ENCODE measurements at places on chromosomes 11 and 22.

- no peak for DNase-seq
Measured at GRCh38 chr11:112548641-112549040, 288.0 kb upstream of the PLET1 start.

- peak; percentile 67 for DNase-seq
Measured at GRCh38 chr11:64245797-64246620, 734 bp downstream of the PPP1R14B start.

DNA sequence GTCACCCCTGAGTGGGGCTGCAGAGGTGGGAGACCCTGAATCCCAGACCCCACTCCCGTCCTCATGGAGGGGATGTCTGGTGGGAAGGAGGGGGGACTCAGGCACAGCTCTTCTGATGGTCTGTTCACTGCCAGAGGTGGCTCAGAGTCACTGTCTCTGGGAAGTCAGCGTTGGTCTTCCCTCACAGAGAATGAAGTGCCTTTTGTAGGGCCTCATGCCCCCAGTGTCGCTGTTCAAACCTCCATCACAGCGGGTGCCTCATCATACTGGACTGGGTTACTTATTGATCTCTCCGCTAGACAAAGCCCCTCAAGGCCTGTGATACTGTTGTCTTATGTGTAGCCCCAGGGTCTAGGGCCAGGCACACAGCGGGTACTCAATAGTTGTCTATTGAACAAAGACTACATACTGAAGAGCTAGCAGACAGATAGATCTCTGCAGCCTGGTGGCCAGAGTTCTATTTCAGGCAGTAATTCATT lies 41.3 kb downstream of the CD6 start:
- no peak for DNase-seq

GRCh38 chr11:109390752-109391151 lies 31.2 kb upstream of the C11orf87 start:
- DNase-seq: no peak

- DNase-seq: no peak
Measured at GRCh38 chr22:31055635-31056159, 25.4 kb upstream of the SMTN start.

DNA sequence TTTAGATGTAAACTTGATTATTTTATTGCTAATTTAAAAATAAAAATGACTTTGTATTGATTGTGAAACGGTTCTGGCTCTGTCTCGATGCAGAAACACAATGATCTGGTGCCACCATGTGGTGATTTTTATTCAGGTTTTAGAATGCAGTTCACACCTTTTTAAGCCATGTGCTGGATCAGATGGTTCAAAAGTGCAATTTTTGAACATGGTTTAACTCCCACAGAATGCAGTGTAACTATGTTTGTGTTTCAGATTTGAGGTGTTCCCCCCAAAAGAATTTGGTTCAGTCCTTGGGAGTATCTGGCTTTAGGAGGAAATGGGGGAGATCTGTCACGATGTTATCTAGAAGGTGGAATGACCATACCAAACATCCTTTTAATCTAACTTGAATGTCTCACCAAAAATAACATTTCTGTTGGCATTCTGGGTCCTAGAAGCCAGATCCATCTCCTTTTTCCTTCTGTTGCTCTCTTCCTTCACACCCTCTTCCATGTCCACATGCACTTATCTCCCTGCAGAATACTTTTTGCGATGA lies 7.9 kb downstream of the MRPL16 start:
- DNase-seq: peak; percentile 79

DNA sequence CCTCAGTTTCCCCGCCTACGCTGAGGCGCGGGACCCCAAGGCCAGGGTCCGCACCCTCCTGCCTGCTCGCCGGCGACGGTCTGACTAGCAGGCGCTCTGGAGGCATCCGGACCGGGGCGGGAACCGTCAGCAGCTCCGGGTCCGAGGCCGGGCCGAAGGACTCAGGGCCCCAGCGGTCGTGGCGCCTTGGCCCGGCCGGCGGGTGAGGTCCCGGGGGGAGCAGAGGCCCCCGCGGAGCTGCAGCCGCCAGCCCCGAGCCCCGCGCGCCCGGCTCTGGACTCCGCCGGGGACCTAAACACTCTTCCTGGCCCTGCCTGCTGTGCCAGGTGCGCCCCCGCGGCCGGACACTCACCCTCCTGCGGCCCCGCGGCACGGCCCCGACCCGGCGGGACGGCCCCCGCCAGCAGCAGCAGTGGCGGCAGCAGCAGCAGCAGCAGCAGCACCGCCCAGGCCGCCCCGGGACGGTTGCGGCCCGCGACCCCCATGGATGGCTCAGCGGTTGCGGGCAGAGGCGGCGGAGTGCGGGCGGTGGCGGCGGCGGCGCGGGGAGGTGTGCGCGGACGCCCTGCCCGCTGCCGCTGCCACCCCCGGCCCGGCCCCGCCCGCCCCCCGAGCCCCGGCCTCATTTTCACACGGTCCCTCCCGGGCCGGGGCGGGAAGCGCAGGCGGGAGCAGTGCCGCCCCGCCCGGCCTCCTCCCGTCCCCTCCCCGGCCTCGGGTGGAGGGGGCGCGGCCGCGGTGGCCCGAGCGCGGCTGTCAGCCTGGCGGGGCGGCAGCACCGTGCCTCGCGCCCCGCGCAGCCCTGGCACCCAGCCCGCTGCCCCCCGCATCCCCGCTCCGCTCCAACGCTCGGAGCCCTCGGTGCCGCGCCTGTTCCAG lies at the start of gene SCUBE2:
Gene SCUBE2, minus strand, starts transcription at position 556 of the 879 bp plus-strand sequence. Its CDS starts 71 bp downstream, at position 485.
- peak; percentile 22 for DNase-seq

DNA sequence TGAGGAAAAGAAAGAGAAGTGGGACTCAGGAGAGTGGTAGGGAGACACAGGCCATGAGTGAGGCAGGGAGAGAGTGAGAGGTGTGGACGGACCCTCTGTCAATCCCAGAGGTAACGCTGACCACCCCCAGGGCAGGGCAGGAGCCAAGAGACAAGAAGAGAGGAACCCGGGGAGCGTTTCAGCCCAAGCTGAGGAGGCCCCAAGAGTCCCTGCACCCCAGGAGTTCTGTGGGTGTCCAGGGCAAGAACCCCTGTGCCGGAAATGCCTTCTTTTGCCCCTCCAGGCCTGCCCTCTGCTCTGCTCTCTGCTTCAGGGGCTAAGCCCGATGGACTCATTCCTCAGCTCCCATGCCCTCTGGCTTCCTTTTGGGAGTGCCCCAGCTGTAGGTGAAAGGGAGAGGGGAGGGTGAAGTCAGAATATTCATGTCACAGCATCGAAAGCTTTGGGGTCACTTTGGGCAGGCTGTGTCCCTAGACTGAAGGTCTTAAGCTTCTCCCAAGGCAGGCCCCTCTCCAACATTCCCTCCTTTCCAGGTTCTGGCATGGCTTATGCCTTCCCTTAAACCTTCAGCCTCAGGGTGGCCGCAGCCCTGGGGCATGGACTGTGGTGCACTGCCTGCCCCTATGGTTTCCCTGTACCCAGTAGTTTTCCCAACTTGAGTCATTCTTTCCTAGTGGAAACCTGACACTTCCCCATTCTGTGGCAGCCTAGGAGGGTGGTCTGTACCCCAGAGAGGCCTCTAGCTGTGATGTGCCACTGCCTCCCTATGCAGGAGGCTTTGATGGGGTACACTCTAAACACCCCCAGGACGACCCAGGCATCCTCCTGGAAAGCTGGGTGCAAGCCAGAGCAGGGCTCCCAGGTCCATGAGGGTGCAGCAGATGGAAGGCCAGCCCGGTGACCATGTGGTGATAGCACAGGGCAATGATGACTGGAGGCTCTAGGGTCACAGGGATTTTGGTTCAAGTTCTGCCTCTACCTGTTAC lies 27.1 kb downstream of the MYEOV start:
- no peak for DNase-seq

- no peak for DNase-seq
Measured at GRCh38 chr11:30789270-30789669, 203.1 kb upstream of the MPPED2 start.

DNA sequence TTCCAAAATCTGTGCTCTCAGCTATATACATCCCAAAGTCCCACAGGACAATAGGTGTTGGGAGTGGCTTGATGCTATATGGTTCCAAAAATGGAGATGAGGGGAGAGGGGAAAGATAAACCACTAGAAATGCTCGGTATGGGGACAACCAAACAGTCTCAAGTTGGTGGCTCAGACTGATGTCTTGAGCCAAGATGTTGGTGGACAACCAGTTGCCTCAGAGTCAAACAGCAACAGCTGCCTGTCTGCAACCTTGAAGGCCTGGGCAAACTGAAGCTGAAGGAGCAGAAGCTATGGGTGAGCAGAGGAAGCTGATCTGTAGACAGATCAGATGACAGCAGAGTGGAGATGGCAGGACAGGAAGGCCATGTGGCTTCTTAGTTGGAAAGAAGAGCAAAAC lies 4.0 kb downstream of the RRP8 start:
- DNase-seq: no peak

DNA sequence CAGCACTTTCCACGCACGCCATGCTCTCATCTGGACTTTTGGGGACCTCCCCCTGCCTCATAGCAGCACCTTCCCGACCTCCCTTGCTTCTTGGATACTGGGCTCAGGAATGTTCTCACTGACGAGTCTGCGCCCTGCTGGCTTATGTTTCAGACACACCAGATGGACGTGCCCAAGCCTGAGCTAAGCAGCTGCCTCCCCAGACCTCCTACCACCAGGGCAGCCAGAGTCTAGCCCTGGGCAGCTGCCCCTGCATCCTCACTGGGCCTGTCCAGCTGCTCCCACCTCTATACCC lies 13.2 kb upstream of the RGL4 start:
- DNase-seq: no peak

GRCh38 chr22:19802001-19802893 lies 41.7 kb downstream of the TBX1 start:
- DNase-seq: no peak

DNA sequence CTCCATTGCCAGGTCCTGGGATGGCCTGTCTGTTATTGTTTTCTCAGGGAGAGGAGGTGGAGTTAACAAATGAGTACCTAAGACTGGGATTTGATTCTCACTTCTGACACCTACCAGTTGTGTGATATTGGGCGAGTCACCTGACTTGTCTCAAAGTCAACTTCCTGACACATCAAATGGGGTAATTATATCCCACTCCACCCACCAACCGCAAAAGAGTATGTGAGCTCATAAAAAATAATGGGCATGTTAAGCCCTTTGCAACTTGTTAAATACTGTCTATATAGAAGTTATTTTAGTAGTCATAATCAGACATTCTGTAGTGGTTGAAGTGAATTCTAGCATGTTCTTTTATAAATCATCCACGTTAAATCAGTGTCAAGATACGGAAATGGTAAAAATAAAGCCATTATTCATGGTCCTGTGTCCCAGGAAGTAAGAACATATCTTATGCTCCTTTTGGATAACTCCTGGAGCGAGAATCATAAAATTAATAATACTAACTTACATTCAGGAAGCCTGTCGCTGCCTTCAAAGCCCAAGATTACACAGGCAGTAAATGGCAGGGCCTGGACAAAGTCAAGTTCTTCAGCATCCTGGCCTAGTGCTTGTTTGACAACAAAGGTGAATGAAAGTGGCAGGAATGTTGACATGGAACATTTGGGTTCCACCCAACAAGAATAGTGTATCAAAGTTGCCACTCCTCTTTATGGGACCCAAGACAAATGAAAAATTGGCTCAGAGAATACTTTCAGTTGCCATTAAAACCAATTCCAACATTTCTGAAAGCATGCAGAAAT lies 54.3 kb downstream of the SYTL2 start:
- DNase-seq: no peak

DNA sequence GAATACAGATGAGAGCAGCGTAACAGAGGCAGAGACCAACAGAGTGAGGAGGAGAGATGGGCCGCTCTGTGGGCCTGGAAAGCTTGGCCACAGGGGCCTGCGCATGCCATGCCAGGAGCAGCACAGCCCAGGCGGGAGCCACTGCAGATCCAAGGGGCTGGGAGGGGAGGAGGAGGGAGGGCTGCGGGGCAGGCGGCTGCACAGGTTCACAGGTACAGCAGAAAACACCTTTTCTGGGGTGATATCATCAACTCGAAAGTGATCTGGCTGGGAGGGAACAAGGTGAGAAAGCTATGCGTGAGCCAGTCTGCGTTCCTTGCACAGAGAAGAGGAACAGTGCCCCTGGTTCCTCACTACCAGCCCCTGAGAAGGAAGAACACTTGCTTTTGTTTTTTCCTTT lies 14.8 kb downstream of the VPS37C start:
- no peak for DNase-seq

- no peak for DNase-seq
Measured at GRCh38 chr11:108597736-108598355, 4.3 kb upstream of the EXPH5 start.

- no peak for DNase-seq
Measured at GRCh38 chr11:71444811-71445210, 3.4 kb downstream of the DHCR7 start.

Data from B cell (primary cell).